Urinary bladder (tissue), 4 donors: ENCODE measurements at places on chromosomes 7 and 10. TPM values are rescaled to one million over a fixed set of nuclear protein-coding genes. Genes with fewer than 3 reads are reported as not detected.

DENND2A gene
- 34.4 TPM for total RNA-seq

HOXA6 gene
- total RNA-seq = 8.4 TPM

NAT16 gene
- not detected for total RNA-seq

OR2A42 gene
- 0.42 TPM for total RNA-seq

FIS1 gene
- total RNA-seq = 66.7 TPM

SEC31B gene
- total RNA-seq = 7.0 TPM

MMD2 gene
- total RNA-seq = 0.11 TPM

ADRA2A gene
- 3.6 TPM for total RNA-seq

GATA3 gene
- total RNA-seq = 10.6 TPM

PTF1A gene
- not detected for total RNA-seq
